RWPE2 (cell line): ENCODE measurements at places on chromosomes 5 and 9.

GRCh38 chr5:57839025-57839424 lies 356.4 kb upstream of the ACTBL2 start:
- no peak for DNase-seq

GRCh38 chr9:99731950-99732349 lies 89.7 kb upstream of the NR4A3 start:
- DNase-seq: no peak

- DNase-seq: no peak
Observed at GRCh38 chr5:35194635-35195471, 35.4 kb downstream of the PRLR start.

- no peak for DNase-seq
Observed at GRCh38 chr5:95148453-95148852, 136.4 kb downstream of the MCTP1 start.

DNA sequence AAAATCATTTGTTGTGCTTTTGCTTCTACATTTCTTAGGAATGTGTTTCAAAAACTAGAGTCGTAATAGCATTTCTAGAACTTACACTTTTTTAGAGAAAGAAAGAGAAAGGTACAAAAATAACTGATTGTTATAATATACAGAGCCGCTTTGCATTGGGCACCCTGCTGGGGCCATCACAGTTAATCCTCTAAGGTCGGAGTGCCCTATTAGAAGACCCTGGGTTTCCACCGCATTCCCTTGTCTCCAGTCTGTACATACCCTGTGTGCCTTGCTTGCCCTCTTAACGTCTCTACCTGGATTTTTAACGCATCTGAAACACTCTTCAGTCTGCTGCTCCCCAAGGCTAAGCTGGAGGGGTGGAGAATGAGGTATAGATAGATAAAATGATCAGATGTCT lies 1.3 kb downstream of the MARVELD2 start:
- DNase-seq: no peak

GRCh38 chr9:109707355-109707754 lies 72.6 kb upstream of the PALM2AKAP2 start:
- DNase-seq: no peak

DNA sequence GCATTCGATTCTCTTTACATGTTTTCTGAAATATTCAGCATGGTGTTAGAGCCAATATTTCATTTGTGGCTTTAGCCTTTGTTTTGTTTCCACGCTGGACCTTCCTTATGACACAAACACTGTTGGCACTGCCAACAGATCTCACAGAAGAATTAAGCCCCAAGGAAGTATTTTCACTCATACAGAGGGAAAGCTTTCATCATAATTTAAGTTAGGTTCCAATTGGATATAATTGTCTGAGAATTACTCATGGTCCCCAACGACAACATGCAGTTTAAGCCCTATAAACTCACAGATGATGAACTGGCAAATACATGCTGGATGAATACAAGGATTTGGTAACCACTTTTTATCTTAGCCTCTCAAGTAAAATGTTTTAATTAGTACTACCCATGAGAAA lies 259.5 kb downstream of the EBF1 start:
- DNase-seq: no peak
